ENCODE measurements at places on chromosomes 12 and 14.
A peak's percentile ranks its signal among the peaks of the same experiment; 100 is the strongest.

DNA sequence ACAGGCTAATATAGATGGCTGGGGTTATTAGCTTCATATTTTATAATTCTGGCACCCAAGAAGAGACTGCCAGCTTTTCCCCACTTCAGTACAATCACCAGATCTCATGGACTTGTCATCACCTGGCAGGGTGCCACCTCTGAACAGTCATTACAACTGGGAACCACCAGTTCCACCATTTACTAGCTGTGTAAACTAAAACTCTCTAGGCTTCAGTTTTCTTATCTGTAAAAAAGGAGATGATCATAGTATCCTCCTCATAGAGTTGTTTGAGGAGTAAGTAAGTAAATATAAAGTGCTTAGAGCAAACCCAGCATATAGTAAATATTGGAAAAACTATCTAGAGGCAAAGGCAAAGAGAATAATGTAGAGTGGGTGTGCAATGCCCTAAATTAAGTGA lies 19.3 kb downstream of the CPNE8 start:
- DNase-seq = peak; percentile 36

DNA sequence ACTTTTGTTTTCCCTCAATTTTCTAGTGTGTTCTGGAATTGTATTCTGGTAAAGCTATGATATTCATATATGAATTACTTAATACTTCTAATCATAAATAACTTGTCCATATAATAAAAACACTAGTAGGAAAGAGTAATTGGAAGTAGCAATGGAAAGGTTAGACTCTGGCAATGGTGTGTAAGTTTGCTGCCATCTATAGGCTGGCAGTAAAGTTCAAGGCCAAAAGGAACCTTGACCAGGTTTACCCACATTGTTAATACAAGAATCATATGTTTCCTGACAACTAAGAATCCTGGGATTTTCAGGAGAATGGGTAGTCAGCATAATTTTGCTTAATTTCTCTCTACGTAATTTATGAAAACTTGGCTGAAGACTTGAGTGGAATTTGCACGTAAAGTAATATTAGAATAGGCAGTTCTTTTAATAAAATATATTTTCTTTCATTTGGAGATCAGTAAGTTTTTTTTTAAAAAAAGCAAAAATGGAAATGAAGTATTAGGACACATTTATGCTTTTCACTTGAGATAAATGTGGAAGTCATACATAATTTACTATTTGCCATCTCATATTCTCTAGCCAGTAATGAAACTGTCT lies 926.7 kb downstream of the GALC start:
- DNase-seq = no peak

- no peak for DNase-seq
These were observed 4.9 kb upstream of the SUSD6 start for GRCh38 chr14:69606258-69607184.

- no peak for DNase-seq
These were observed 267 bp downstream of the CFAP251 start for GRCh38 chr12:121918679-121919038.

DNA sequence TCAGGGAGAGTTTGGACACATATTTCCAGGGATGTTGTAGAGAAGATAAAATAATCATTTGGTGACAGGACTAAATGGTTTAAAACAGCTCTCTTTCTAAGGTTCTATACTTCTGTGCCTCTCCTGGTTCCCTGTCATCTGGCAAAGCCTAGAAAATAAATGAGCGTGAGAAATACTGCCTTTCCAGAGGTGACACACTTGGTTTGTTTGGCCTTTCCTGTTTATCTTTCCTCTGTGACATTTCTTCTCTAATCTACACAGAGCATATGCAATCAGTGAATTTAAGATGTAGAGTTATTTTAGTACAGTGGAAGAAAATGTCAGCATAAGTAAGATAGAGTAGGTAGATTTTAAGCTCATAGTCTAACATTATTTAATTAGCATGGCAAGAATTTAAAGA lies 22.0 kb upstream of the SSTR1 start:
- DNase-seq = no peak

All from stimulated activated CD4-positive, alpha-beta T cell treated with anti-CD3 and anti-CD28 coated beads, Interleukin-15, amount 100 ng/mL, for 24 hours (primary cell).